GM12891 (cell line): ENCODE measurements at places on chromosomes 12 and 14.

- DNase-seq: no peak
These were observed 7.4 kb downstream of the TTC6 start for GRCh38 chr14:37602605-37603453.

- no peak for DNase-seq
These were observed 273.7 kb downstream of the SLC6A15 start for GRCh38 chr12:84638811-84639368.

DNA sequence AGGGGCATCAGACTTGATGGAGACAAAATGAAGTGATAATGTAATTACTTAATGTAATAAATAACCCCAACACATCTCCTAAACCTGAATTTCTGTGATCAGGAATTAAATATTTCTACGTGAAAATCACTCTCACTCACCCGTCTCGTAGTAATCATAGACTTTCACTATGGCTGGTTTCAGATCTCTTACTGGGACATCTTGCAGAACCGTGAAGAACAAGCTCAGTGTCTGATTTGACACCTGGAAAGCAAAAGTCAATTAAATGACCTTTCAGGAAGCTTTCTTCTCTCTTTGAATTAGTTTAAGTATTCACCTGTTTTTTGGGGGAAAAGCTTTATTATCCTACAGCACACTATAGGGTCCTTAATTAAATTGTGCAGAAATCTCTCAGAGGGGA, 47.1 kb downstream of the A2M start:
- no peak for DNase-seq

- DNase-seq: no peak
These were observed 51.3 kb upstream of the DICER1 start for GRCh38 chr14:95208598-95208997.

DNA sequence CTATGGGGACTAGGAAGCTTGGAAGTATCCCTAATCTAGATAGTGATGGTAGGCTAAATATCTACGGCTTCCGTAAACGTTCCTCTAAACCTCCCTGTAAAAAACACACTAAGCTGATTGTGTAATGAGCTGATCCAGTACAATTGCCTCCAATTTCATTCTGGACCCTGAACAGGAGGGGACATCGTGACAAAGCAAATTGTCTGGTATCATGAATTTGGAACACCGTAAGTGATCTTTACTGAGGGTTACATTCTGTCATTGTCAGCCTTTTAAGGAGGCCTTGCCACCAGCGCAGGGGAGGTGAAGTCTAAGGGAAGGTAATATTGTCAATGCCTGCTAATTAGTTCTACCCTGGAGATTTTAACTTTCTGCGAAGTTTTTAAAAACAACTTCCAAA, 487 bp upstream of the MGST1 start:
- no peak for DNase-seq
